ENCODE measurements at places on chromosomes 13 and 19. TPM values are rescaled to one million over a fixed set of nuclear protein-coding genes. Genes with fewer than 3 reads are reported as not detected.

The BIVM gene
- total RNA-seq, result 4.2 TPM

DNA sequence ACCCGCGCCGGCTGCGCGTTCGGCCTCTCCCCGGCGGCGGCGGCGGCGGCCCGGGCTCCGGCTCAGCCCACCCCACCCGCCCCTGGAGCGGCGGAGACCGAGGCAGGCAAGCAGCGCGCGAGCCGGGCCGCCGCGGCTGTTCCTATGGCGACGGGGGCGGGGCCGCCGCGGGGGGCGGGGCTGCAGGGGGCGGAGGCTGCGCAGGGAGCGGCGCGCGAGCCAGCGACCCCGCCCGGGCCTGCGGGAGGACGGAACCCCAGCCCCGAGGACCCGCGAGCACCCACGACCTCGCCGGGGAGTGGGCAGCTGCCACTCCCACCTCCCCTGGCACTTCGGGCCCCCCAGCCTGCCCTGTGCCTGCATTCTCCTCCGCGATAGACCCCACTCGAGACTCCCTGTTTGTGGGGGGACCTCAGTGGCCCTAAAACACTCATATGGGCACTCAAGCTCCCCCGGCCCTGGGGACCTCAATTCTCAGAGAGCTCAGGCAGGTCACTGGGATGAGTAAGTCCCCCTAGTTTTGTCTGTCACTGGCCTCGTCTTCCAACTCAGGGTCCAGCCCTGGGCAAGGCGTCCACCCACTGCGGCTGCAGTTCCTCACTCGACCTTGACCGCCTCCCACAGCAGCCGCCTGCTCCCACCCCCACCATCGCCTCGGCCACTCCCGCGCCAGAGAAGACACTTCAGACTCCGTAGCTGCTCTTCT lies at the start of gene CTXN1:
Gene CTXN1 (minus strand): TSS at position 115 of the 706 bp plus-strand sequence. CDS start 597 bp downstream, outside the sequence.
- DNase-seq, result peak; percentile 71

The IFNL1 gene
- total RNA-seq, result not detected

GRCh38 chr19:36972571-36972970 lies 56.4 kb downstream of the ZNF568 start:
- peak; percentile 56 for DNase-seq

The COX7A1 gene
- 0.52 TPM for total RNA-seq

GRCh38 chr13:51452361-51453206 lies at the start of gene INTS6:
TSS of gene INTS6 (minus strand) at chr13:51453036. CDS start at chr13:51452525, 511 bp downstream.
- DNase-seq, result peak; percentile 100

The PDE4C gene
- 3.6 TPM for total RNA-seq

DNA sequence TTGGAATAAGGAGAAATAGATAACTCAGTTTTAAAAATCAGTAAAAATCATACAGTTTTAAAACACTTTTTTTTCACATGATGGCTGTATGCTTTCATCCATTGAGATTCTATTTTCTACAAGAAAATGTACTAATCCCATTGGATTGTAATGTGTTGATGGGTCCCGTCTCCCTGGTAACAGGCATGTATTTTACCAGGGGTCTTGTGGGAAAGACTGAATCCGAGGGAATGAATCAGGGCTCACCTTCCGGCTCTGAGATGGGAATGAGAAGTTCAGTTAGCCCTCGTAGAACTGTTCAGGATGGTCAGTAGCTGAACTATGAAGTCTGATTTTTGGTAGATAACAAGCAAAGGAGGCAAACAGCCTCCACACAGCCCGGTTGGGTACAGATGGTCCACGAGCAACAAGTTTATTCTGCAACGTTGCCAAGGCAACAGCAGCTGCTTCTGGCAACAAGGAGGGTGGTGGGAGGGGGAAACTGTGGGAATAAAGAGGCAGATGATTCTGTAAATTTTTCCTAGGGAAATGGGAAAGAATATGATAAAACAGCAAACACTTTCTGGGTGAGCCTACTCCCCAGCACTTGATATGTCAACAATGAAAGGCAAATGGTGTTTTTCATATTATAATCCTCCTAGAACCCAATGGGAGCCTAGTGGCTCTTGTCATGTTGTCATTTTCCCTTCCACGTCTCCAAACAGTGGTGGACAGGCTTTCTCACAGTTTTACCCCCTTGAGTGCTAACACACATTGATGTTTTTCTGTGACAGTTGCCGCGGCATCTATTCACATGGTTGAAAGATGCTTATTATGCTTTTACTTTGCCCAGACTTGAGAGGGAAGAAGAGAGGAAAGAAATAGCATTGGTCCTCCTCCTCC lies 12.4 kb upstream of the SIAH3 start:
- DNase-seq, result peak; percentile 37

- no peak for DNase-seq
Observed at GRCh38 chr13:38667526-38668109, 19.3 kb upstream of the FREM2 start.

GRCh38 chr19:17996826-17997316 lies 11.1 kb upstream of the ARRDC2 start:
- DNase-seq, result peak; percentile 85

The CILP2 gene
- total RNA-seq, result 17.0 TPM

The KLF12 gene
- total RNA-seq, result 7.7 TPM

DNA sequence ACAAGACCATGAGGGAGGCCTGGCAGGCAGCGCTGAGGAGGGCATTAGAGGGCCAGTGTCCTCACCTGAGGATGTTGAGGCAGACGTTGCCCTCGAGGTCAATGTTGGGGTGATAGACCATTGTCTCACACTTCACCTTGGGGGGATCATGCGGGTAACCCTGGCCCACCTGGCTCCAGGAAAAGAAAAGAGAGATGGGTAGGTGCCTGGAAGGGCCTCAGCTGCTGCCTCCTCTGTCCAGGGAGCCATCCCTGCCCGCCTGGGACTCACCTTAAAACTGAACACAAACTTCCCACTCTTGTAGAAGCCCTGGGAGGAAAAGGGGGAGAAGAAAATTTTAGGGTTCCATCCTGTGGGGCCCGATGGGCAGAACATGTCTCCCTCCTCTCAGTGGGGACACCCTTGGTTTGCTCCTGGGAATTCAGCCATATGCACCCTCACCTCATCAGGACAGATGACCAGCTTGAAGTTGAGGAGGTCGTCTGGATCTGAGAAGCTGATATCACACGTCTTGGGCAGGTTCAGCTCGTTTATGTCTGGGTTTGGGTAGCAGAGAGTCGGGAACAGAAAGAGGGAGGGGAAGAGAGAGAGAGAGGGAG lies 1.7 kb downstream of the UBE2M start:
- DNase-seq, result no peak

GRCh38 chr13:40313269-40314200 lies 352.9 kb downstream of the FOXO1 start:
- DNase-seq, result no peak

The ZNF681 gene
- total RNA-seq, result 16.8 TPM

The EID2B gene
- 2.5 TPM for total RNA-seq

GRCh38 chr13:60925686-60926085 lies 490.0 kb downstream of the PCDH20 start:
- no peak for DNase-seq

- DNase-seq, result no peak
Observed at GRCh38 chr13:40508127-40508526, 158.3 kb downstream of the FOXO1 start.

GRCh38 chr13:37561031-37561430 lies 37.5 kb downstream of the POSTN start:
- DNase-seq, result no peak

Measured in GM23338 (cell line).